NCI-H2081 (cell line): ENCODE measurements at places on chromosomes 7 and 10.

GRCh38 chr10:133327651-133328357, 8.9 kb downstream of the CALY start:
- no peak for DNase-seq

- peak; percentile 60 for DNase-seq
These were observed 1227.6 kb downstream of the TYW1 start for GRCh38 chr7:68224041-68224741.

GRCh38 chr10:121947343-121948330, 19.8 kb upstream of the ATE1 start:
- no peak for DNase-seq

DNA sequence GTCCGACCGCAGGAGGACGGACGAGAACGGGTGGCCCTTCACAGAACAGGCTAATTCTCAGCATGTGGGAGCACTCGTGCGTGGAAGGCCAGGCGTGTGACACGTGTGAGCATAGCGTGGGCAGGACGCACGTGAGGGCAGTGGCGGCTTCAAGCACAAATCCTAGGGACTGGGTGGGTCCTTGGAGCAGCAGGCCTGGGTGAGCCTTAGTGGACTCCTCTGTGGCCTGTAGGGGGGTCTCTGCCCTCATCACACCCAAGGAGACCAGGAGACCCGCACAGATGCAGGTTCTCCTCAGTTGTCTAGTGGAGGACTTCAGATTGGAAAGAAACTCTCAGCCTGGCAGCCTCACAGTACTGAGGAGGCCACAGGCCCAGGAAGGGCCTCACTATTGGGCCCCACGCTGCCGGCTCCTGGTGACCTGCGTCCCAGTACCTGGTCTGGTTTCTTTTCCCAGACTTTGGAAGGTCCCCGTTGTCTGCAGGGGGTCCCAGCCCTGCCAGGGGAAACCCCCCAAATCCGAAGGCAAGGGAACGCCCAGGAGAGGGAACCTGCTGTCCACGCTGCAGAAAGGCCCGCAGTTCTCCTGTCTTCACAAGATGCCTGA, 49.1 kb upstream of the FAM20C start:
- no peak for DNase-seq

GRCh38 chr7:26587536-26587935, 276.9 kb downstream of the SKAP2 start:
- no peak for DNase-seq

DNA sequence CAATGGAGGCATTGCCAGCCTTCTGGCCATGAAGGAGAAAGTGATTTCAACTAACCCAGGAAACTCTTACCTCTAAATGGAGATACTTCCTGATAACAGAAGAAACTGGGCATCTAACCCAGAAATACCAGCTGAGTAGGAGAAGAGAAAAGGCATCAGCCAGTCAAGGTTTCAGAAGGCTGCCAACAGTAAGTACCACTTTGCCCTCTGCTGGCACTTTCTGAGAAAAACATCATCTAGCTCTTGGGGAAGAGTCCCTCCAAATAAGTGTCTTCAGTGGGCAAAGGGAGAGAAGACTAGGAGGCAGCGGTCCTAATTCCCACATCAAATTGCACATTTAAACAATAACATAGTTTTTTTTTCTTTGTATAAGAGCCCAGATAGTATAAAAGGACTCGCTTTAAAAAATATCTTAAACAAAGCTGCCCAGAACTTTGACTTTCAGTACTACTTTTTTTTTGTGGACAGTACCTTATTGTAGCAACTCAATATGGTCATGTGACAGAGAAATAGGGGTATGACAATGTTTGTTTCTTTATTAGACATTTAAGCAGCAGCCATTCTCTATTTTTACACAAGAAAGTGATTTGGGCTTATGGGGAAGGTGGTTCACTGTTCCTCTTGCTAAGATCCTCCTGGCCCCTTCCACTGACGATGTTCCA, 157.3 kb downstream of the CTTNBP2 start:
- peak; percentile 70 for DNase-seq

GRCh38 chr7:67432536-67433234, 436.1 kb downstream of the TYW1 start:
- DNase-seq = no peak

DNA sequence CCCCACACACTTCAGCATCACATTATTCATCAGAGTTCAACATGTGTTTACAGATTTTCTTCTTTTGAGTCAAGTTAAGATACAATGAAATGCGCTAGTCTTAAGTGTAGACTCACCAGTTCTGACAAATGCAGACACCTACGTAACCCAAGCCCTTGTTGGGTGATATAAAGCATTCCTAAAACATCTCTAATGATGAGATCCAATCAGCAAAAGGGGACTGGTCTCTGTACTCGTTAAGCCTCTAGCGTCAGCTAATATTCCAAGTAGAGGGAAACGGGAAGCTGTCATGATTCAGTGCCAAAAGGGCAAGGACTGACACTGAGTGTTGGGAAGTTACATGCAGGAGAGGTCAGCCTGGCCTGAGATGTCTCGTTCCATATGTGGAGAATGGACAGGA, 38.7 kb upstream of the TRIL start:
- no peak for DNase-seq

GRCh38 chr7:69169386-69169785, 428.9 kb upstream of the AUTS2 start:
- DNase-seq = no peak

DNA sequence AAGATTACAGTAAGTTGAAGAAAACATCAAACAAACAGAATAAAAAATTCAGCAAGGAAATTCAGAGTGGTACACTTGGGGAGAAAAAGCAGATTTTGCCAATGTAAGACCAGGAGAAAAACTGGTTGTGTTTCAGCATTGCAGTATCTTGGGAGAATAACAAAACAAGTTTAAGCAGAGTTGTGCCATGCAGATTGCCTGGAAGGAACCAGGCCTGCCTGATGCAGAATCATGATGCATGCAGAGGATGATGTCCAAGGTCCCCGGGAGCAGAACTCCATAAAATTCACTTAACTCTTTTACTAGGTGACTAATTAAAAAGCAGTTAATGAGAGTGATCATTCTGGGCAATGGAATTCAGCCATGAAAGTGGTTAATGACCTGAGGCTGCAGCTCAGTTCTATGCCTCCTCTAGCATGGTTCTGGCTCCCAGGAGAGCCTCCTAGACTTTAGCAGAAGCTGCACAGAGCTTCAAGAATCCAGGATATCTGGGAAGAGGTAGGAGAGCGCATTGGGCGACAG, 379.7 kb upstream of the C7orf33 start:
- DNase-seq = no peak

DNA sequence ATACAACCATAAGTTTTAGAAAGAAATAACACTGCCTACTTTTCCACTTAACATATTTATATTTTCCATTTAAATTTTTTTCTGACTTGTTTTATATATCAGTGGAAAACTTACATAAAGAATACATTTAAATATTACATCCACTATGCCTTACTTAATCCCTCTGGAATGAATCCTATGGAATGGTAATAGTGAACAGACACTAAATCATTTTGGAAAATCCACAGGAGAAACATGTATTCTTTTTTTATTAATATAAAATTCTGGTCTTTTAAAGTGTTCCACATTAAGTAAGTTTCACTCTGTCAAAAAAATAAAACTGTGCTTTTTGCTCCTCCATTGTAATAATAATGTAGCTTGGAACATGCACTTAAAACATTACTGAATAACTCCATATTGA, 236.8 kb upstream of the LRRN3 start:
- no peak for DNase-seq

- no peak for DNase-seq
These were observed 42.8 kb upstream of the MTURN start for GRCh38 chr7:30091987-30092386.

DNA sequence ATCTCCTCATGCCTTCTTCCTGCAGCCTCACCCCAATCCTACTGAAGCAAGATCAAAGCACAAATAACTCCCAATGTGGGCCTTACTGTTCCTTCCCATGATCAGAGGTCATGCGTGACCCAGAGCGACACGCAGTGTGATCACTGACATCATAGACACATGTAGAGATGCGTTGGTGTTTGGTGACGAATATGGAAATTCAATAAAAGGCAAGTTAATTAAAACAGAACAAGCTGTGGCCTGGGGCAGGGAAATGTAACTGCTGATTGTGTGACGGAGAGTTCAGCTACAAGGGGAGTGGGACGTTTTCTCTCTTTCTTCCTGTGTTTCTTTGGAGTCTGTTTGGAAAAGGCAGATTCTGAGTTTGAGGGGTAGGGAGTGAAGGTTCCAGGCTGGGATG, 34.8 kb upstream of the CARD11 start:
- no peak for DNase-seq

- peak; percentile 26 for DNase-seq
These were observed 258.7 kb downstream of the ELFN1 start for GRCh38 chr7:1928645-1929348.

DNA sequence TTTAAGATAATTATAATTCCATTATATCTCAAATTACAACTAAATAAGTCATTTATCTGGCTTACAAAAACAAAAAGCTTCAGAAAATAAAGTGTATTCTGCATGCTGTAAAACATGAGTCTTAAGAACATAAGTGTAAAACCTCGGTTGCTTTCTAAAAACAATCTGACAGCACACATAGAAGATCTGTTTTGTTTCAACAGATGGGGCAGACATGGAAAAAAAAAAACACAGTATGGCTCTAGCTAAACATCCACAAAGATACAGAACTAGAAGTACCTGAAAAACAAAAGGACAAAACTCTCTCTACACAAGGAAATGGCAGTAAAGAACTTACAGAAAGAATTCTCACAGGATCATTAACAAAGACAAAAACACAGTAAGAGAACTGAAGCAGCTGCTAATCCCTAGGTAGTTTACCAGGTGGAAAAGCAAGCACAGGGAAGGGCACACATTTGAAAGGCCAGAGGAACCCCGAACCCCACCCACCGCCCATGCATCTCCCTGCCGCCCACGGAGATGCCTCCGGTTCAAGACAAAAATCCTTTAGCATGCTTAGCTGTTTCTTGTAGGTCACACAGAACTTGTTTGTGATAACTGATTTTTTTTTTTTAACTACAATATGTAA, 42.5 kb downstream of the DLD start:
- no peak for DNase-seq

GRCh38 chr10:32971536-32972091, 13.6 kb upstream of the ITGB1 start:
- DNase-seq = peak; percentile 64

DNA sequence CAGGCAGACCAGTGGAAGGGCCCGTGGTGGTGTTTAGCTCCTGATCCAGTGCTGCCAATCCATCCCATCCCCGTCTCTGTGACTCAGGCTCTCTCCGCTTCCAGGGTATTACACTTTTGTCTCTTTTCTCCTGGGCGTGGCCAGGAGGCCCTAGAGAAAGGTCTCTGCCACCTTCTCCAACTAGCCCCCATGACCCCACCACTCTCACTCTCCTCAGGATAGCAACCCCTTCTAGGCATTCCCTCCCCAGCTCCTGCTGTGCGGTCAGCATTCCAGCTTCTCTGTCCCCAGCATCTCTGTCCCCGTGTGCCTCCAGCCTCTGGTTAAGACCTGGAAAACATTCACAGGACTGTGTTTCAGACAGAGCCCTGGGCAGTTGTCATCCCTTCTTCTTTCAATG, 36.2 kb upstream of the R3HCC1L start:
- DNase-seq = no peak

DNA sequence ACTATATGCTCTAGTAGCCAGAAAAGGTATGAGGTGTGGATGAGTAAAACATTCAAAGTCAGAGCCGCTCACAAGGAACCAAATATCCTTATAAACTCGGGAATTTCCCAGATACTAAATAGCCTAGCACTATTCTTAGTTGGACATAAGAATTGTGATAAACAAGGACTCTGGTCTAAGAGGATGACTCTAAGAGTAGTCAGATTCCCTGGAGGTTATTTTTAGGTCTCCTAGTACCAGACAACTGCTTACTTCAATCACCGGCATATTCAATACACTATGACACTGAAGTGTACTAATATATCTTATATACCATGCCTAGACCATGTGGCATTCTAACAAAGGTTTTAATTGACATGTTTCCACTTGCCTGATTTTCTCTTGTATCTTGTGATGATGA, 56.5 kb downstream of the LMBR1 start:
- DNase-seq = no peak

- DNase-seq = no peak
These were observed 23.6 kb upstream of the ZCCHC24 start for GRCh38 chr10:79468841-79469585.

GRCh38 chr7:3867863-3868262, 566.8 kb downstream of the SDK1 start:
- DNase-seq = no peak

GRCh38 chr10:118939211-118940007, 90.1 kb upstream of the NANOS1 start:
- DNase-seq = no peak

GRCh38 chr7:157926521-157927150, 589.8 kb downstream of the DNAJB6 start:
- no peak for DNase-seq
